ENCODE measurements at places on chromosomes 6 and 20.

DNA sequence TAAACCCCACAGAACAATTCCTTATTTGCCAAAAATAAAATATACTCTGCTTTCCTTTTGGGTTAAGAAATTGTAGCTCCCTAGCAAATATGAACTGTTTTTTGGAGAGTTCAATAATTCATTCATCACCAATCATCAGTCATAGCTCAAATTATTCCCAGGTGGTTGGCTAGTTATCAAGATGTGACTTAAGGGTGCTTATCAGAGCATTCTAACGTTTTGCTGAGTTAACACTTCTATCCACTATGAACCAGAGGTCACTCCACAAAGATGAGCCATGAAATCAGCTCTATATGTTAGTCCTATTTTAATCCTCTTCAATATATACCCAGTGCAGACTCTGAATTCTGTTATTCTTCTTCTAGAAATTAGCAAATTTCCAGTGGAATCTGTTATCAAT lies 379.1 kb downstream of the TENT5A start:
- DNase-seq: no peak

DNA sequence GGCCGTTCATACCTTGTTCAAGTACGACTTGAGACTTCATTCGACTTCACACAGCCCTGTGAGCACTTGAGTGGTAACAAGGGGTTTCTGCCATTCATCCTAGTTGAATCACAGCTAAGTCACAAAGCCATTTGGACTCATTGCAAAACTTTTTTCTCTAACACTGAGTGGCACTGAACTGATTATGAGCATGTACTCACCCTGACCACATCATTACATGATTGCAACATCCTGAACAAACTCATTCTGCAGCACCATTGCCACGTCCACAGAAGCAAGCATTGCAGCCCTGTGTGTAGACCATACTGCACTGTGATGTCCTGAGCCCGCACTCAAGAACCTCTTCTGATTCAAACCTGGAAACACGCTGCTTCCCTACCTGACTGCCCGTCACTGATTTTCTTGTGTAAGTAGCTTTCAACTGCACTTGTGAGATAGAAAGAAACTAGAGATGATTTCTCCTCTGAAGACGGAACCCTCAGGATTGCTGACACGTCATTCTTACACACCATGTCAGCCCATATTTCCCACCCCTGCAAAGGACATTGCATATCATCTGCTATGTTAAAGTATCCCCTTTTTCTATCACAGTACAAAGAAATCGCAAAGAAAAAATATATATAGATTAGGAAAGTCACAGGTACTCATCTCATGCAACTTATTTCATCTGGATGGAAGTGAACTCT lies 81.6 kb downstream of the C6orf118 start:
- DNase-seq: no peak

DNA sequence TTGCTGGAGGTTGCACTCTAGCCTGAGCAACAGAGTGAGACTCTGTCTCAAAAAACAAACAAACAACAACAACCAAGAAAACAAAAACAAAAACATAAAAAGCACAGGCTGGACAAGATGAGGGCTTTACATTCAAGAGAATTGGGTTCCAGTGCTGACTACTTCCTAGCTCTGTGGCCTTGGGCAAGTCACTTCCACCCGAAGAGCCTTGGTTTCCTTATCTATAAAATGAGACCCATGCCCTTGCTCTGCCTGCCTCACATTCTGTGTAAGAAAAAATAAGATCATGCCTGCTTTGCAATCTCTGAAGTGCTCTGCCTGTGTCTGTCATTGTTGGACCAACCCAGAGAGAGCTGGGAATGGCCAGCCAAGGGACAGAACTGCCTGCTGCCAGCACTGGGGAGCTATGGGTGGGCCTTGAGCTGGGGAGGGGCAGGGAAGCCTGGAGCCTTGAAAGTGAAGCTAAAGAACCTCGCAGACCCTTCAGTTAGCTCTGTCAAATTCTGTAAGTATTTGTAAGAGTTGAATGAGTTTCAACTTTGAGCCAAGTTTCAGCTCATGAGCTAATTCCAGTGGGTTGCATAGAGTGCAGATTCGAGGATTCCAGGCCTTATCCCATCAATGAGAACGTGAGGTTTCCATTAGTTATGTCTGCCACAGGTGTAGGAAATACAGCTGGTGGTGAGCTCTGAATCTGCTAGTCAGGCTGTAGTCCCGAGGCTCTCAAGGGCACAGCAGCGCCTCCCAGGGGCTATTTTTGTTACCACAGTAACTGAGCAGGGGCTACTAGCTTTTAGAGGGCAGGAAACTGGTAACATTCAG lies 93.2 kb downstream of the DLGAP4 start:
- DNase-seq: no peak

DNA sequence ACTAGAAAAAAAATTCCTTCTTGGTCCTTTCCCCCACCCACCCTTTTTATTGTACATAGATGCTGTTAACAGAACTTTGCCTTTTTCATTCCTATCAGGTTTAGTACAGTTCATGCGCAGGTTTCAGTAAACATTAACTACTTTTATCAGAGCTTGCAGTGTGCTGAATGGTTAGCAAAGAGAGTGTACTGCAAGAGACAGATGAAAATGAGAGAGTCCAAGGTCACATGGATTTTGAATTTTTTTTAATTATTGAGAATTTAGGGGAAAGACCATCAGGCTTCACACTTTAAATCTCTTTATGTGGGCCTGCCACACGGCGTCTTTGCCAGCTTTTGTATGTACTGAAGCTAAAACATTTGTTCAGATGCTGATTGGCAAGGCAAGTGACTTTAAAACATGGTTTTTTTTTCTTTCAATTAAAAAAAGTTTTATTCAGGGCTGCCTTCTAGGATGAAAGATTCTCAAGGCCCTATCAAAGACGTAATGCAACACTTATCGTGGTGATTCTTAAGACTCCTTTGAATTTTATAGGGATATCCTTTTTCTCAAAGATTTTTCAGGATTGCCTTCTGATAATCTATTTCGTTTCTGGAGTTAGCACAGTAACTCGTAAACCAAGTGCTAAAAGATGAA lies 32.2 kb downstream of the RREB1 start:
- no peak for DNase-seq

- no peak for DNase-seq
Observed at GRCh38 chr6:159005436-159005835, 5.4 kb upstream of the RSPH3 start.

GRCh38 chr6:136517002-136517401 lies 33.2 kb downstream of the MAP7 start:
- DNase-seq: no peak

GRCh38 chr6:119328254-119328653 lies 21.3 kb downstream of the MAN1A1 start:
- no peak for DNase-seq

GRCh38 chr6:108584323-108584722 lies 23.6 kb downstream of the FOXO3 start:
- no peak for DNase-seq

DNA sequence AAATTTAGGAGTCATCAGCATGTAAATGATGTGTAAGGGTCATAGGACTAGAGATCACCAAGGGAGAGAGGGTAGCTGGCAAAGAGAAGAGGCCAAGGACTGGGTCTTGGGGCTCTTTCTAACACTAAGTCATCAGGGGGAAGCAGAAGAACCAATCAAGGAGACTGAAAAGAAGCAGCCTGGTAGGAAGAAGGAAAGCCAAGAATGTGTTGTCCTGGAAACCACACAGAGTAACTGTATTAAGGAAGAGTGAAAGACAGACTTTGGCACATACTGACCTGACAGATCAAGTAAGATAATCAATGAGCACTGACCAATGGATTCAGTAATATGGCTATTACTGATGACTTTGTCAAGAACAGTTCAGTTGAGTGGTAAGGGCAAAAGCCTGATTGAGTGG lies 42.3 kb upstream of the LAMA4 start:
- DNase-seq: no peak

DNA sequence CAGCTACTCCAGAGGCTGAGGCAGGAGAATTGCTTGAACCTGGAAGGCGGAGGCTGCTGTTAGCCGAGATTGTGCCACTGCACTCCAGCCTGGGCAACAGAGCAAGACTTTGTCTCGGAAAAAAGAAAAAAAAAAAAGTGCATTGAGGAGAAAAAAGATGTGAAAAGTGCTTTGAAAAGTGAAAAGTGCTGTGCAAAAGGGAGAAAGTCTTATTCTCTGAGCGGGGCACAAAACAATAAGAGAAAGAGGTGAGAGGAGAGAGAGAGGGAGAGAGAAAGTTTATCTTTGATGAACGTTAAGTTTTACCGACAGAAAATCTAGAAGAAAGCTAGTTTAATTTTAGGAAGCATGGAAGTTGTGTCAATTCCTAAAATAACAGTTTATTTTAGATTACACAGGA lies 3.9 kb upstream of the PACSIN1 start:
- no peak for DNase-seq

DNA sequence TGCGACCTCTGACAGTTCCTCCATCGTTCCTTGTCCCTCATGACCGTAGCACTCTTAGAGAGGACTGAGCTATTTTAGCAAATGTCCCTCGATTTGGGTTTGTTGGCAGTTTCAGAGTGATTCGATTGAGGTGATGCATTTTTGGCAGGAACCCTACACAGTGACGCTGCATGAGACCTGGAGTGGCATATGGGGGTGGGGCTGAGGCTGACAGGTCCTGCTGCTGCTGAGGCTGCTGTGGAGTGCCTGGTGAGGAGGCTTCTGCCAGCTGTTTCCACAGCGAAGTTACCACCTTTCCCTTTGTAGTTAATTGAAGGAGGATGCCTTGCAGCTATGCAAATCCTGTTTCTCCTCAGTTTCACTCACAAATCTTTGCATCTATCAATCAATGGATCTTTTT lies 19.8 kb downstream of the PXDC1 start:
- DNase-seq: no peak

DNA sequence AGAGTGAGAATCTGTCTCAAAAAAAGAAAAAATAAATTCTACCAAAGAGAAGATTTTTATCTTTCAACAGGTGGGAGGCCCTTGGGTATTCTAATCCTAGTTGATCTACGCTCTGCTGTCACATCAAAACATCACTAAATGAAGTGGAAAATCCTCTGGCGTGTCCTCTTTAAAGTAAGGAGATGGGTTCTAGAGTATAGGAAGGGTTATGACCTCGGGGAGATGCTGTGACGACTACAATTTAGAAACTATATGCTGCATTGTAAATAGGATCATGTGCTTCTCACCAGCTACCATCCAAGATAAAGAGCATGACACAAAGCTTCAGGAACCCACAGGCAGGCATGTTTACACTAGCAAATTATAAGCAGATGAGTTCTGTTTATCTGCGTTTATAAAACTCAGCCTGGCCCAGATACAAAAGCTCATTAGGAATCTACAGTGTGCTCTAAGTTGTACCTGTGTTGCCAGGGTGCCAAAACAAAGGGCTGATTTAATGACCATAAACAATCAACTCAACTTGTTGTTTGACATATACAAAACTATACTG lies 197.1 kb upstream of the PLN start:
- no peak for DNase-seq

DNA sequence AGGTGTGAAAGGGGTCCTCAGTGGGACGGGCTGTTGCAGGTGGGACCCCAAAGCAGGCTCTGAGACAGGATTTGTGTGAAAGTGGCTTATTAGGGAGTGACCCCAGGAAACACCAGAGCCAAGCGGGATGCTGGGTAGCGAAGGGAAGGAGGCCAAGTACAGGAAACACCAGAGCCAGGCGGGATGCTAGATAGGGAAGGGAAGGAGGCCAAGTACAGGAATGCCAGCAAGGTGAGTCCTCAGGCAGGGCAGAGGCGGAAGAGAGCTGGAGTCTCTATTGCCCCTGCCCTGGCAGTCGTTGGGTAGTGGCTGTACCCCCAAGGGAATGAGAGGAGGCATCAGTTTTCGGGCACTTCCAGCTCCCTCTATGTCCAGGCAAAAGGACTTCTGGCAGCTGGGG lies 30.5 kb upstream of the TGM2 start:
- DNase-seq: no peak

GRCh38 chr20:60055740-60056139 lies 97.5 kb downstream of the CDH26 start:
- no peak for DNase-seq

DNA sequence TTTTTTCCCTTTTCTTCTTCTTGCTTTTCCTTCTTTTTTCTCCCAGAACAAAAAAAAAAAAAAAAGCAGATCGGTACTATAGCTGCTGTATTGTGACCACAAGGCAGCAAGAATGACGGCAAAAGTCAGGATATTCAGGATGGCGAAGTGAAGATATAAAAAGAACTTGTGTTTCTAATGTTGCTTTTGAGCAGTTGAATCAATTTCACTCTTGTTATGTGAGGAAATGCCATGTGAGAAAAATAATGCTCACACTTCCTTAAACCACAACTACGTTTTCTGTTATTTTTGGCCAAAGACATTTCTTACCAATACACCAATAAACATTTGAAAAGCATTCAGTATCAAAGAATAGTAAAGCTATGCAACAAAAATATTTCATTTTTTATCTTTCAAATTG lies 510.5 kb downstream of the HACE1 start:
- no peak for DNase-seq

GRCh38 chr6:111468329-111469012 lies 14.5 kb downstream of the REV3L start:
- DNase-seq: no peak

- no peak for DNase-seq
Observed at GRCh38 chr6:149259753-149260152, 57.8 kb upstream of the TAB2 start.

DNA sequence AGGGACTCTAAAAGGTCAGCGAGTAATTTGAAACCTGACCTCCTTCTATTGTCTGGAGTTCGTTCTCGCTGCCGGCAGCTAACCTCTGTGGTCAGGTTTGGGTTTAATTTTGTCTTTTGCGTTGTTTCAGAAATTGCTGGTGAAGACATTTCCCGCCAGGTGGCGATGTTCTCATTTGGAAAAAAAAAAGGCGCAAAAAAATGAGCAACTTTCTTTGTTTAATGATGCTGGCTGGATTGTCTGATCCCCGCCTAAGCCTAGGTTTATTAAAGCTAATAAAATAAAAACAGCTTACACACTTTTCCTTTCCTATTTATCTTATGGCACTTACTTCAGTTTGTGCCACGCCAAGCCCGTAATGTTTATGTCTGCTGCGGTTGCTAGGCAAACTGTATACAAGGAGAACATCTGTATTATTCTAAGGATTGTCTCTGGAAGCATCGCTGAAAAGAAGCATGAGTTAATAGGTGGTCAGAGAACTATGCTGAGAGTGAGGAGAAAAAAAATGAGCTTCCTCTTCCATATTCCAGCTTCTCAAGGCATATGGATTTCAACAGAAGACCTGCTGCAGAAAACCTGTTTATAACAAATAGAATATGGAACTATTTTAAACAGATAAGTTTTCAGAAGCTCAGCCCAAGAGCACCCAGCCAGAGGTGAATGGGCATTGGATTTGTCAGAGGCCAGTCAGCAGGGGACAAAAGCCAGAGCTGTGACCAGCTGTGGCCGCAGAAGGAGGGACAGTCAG lies 205.7 kb downstream of the DOK5 start:
- no peak for DNase-seq

- DNase-seq: no peak
Observed at GRCh38 chr20:36128463-36129159, 25.9 kb upstream of the EPB41L1 start.

GRCh38 chr6:3913958-3914337 lies 64.8 kb downstream of the FAM50B start:
- DNase-seq: no peak

DNA sequence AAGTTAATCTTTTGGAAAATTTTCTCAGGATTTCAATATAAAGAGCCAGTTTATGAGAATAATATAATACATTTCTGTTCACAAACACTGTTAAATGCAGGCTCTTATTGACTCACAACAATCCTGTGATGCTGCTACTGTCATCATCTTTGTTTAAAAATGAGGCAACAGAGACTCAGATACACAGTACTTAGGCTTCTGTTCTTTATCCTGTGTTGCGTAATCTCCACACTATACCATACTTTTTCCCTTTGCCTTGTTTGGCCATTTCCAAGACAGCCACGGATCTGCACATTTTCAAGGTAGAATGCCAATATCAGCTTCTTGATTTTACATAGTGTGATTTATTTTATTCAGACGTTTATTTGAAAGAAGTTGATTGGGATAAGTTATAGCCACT lies 699.0 kb upstream of the CITED2 start:
- no peak for DNase-seq

Measured in vagina (tissue), 2 donors.